ENCODE measurements at places on chromosomes 1 and 21. TPM values are rescaled to one million over a fixed set of nuclear protein-coding genes. Genes with fewer than 3 reads are reported as not detected.

- DNase-seq = peak; percentile 68
- no peaks in the 10 kb centered on the region for H3K4me1 ChIP-seq
- H3K4me3 ChIP-seq = no peak overlapping the region
- no peaks in the 10 kb centered on the region for H3K36me3 ChIP-seq
These were observed 9.2 kb upstream of the CBR3 start for GRCh38 chr21:36125512-36126207.

COL9A2 gene
- 3.1 TPM for total RNA-seq

GRCh38 chr1:230208619-230209261 lies 141.7 kb downstream of the GALNT2 start:
- no peak overlapping the region for H3K27ac ChIP-seq
- H3K27me3 ChIP-seq = no peaks in the 10 kb centered on the region
- no peak for DNase-seq
- H3K36me3 ChIP-seq = no peaks in the 10 kb centered on the region
- H3K4me1 ChIP-seq = peaks cover 29% of the 10 kb centered on the region

- H3K36me3 ChIP-seq = no peaks in the 10 kb centered on the region
- no peaks in the 10 kb centered on the region for H3K4me1 ChIP-seq
- no peak for DNase-seq
- no peaks in the 10 kb centered on the region for H3K27me3 ChIP-seq
- no peak overlapping the region for H3K4me3 ChIP-seq
These were observed 52.8 kb downstream of the COL18A1 start for GRCh38 chr21:45457832-45458172.

ZBED6 gene
- total RNA-seq = 35.5 TPM

DNA sequence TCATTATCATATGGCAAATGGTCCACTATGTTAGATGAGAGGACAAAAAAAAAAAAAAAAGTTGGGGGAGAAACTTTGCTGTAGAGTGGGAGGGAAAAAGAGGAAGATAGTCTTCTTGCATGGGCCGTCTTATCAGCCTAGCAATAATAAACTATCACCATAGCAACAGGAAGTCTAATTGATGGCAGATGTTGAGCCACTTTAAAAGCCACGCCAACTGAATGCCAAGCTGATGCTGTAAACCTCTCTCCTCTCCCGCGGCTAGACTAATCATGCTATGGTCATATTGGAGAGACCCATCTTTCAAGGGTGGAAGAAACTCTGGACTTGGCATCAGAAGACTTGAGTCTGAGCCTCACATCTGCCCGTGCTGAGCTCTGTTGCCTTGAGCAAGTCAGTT lies 122.2 kb upstream of the HOOK1 start:
- H3K4me1 ChIP-seq = no peaks in the 10 kb centered on the region
- no peak overlapping the region for H3K4me3 ChIP-seq
- no peaks in the 10 kb centered on the region for H3K27me3 ChIP-seq
- no peak overlapping the region for H3K27ac ChIP-seq

DNA sequence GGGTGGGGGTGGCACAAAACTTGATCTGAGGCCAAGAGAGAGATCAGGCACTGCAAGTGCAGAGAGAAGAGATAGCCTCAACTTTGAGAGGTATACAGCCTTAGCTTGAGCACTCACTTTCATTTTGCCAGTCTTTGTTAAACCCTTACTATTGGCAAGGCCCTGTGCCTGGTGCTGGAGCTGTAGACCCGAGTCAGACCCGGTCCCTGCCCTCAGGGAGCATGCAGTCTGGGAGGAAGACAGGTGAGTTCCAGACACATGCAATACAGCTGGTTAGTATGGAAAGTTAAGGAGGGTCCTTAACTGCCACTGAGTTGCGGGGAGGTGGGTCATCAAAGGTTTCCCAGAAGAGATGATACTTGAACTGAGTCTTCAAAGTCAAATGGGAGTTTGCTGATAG lies 31.7 kb downstream of the RAB3B start:
- H3K4me1 ChIP-seq = no peaks in the 10 kb centered on the region
- H3K36me3 ChIP-seq = no peaks in the 10 kb centered on the region
- no peak overlapping the region for H3K4me3 ChIP-seq
- no peaks in the 10 kb centered on the region for H3K27me3 ChIP-seq

DNA sequence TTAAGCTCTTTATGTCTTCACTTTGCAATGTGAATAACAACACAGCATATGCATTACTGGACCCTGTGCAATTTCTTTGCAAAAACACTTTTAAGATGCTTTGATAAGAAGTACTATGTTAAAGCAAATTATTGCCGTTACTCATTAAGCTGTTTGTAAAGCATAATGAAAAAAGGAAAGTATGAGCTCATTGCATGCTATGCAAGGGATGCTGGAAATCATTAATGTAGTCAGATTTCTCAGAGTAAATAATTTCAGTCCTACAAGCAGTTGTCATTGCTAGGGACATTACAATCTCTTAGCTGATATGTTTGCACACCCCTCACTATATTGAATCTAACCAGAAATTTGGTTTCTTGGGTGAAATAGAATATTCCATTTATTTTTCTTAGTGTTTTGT lies 982.5 kb upstream of the ADGRL2 start:
- no peak overlapping the region for H3K27ac ChIP-seq
- no peaks in the 10 kb centered on the region for H3K36me3 ChIP-seq
- H3K4me3 ChIP-seq = no peak overlapping the region
- peaks cover 3% of the 10 kb centered on the region for H3K4me1 ChIP-seq

GRCh38 chr21:43193088-43193650 lies 24.4 kb downstream of the CRYAA start:
- H3K36me3 ChIP-seq = no peaks in the 10 kb centered on the region
- no peak for DNase-seq
- no peak overlapping the region for H3K27ac ChIP-seq
- H3K27me3 ChIP-seq = no peaks in the 10 kb centered on the region

TMPRSS15 gene
- total RNA-seq = not detected

DNA sequence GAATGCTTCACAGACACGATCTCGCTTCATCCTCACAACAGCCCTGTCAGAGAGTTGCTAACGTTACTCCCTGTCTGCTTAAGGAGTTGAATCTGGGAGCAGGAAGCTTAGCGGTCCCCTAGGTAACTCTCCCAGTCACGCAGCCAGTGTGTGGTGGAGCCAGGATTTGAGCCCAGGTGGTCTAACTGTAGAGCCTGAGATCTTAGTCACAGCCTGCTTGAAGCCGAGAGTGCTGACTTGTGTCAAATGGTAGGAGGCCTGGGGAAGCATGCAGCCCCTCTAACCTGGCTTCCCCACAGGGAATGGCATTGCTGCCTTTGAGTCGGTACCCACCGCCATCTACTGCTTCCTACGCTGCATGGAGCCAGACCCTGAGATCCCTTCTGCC lies 4.1 kb downstream of the ADPRS start:
- peaks cover 33% of the 10 kb centered on the region for H3K4me1 ChIP-seq
- no peak overlapping the region for H3K4me3 ChIP-seq
- DNase-seq = no peak

- no peaks in the 10 kb centered on the region for H3K36me3 ChIP-seq
- peaks cover 4% of the 10 kb centered on the region for H3K4me1 ChIP-seq
- no peaks in the 10 kb centered on the region for H3K27me3 ChIP-seq
- no peak overlapping the region for H3K27ac ChIP-seq
- H3K4me3 ChIP-seq = no peak overlapping the region
These were observed 3.5 kb downstream of the OLFML2B start for GRCh38 chr1:162020150-162020549.

DNA sequence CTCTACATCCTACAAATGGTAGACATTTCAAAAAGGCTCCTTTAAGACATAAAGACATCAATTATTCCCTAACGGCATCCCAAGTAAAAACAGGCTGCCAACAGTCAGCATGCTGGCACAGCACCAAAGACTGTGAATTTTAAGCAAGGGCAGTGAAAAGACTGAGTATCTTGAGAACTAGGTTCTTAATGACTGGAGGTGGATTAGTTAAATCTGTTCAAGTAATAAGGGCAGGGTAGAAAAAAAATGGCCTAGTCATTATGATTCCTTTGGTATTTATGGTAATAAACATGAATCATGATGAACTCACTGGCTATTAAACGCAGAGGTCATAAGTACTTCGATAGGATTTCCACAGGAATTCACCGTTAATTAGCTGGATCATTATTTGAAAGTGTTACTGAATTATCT lies 75.2 kb downstream of the KIFAP3 start:
- H3K27ac ChIP-seq = no peak overlapping the region
- peak; percentile 24 for DNase-seq
- no peaks in the 10 kb centered on the region for H3K27me3 ChIP-seq
- H3K4me1 ChIP-seq = peaks cover 13% of the 10 kb centered on the region
- no peak overlapping the region for H3K4me3 ChIP-seq

DNA sequence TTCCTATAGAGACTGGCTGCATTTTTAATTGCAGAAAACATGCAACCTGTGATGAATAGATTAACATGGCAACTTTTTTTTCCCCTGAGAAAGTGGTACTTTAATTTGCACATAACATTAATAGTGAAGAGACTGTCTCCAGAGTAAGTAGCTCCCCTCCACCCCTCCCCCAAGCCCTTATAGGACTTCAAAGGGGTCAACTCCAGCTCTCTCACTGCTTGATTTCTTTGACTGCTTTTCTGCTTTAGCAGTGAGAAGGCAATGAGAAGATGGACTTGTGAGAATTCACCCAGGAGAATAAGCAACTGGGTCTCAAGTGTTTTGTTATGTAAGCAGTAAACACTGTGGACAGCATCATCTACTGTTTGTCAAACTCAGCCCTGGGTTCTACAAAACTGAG lies 355.0 kb downstream of the CAMTA1 start:
- DNase-seq = no peak
- H3K36me3 ChIP-seq = no peaks in the 10 kb centered on the region
- H3K27ac ChIP-seq = no peak overlapping the region
- no peaks in the 10 kb centered on the region for H3K4me1 ChIP-seq
- no peaks in the 10 kb centered on the region for H3K27me3 ChIP-seq

PSRC1 gene
- total RNA-seq = 3.7 TPM

DNA sequence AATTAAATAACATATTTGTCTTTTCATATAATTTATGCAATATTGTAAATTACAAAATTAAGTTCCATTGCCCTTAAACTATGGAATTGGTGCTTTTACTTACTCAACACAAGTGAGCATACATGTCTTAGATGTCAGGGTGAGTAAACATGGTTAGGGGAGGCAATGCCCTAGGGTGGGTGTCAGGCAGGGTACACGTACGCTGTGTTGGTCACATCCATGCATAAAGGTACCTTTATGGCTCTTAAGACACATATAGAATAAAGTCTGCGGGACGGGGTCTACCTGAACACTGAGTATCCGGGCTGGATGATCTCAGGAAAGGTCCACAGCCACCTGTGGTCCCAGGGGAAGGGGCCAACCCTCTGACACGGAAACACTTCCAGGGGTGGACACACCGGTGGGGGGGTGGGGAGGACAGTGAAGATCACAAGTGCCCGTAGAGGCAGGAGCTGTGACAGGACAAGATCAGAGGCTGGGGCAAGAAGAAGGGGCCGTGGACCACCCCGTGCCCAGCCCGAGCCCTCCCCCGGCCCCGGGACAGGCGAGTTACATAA lies 720 bp downstream of the LIN9 start:
- no peaks in the 10 kb centered on the region for H3K36me3 ChIP-seq
- no peaks in the 10 kb centered on the region for H3K27me3 ChIP-seq
- peaks cover 10% of the 10 kb centered on the region for H3K4me1 ChIP-seq
- peak overlapping the region; percentile 73 for H3K4me3 ChIP-seq
- peak; percentile 54 for DNase-seq
- H3K27ac ChIP-seq = no peak overlapping the region

GRCh38 chr1:175481126-175482070 lies 262.0 kb downstream of the TNR start:
- no peak for DNase-seq
- no peaks in the 10 kb centered on the region for H3K4me1 ChIP-seq
- no peak overlapping the region for H3K4me3 ChIP-seq
- no peaks in the 10 kb centered on the region for H3K27me3 ChIP-seq
- no peak overlapping the region for H3K27ac ChIP-seq
- H3K36me3 ChIP-seq = no peaks in the 10 kb centered on the region

- H3K4me3 ChIP-seq = no peak overlapping the region
- no peaks in the 10 kb centered on the region for H3K36me3 ChIP-seq
- H3K27me3 ChIP-seq = no peaks in the 10 kb centered on the region
These were observed 40.7 kb downstream of the XPR1 start for GRCh38 chr1:180672505-180672904.

LAMB3 gene
- total RNA-seq = 41.3 TPM

GRCh38 chr1:184827600-184828368 lies 73.1 kb upstream of the EDEM3 start:
- peaks cover 21% of the 10 kb centered on the region for H3K4me1 ChIP-seq
- peak overlapping the region; percentile 81 for H3K27ac ChIP-seq
- no peaks in the 10 kb centered on the region for H3K36me3 ChIP-seq
- peak; percentile 37 for DNase-seq
- no peaks in the 10 kb centered on the region for H3K27me3 ChIP-seq

All from adrenal gland (tissue), 19 donors.